Daoy (cell line): ENCODE measurements at places on chromosomes 11 and 22.
A peak's percentile ranks its signal among the peaks of the same experiment; 100 is the strongest.

DNA sequence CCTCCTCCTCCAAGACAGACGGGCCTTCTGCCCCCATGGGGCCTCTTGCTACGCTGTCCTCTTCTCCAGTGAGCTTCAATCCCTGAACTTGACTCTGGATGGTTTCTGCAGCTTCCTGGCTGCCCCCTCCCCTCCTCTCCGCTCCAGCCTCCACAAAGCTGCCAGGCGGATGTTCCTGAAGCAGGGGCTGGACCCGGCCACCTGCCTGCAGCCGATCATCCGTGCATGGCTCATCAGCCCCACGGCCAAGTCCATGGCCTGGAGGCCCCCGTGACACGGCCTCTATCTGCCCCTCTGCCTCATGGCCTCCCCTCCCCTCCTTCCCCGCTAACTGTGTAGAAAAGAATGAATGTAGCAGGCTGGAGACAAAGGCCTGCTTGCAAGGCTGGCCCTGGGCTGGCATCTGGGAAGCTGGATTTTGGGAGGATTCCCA lies 6.8 kb upstream of the SUN2 start:
- DNase-seq = no peak

DNA sequence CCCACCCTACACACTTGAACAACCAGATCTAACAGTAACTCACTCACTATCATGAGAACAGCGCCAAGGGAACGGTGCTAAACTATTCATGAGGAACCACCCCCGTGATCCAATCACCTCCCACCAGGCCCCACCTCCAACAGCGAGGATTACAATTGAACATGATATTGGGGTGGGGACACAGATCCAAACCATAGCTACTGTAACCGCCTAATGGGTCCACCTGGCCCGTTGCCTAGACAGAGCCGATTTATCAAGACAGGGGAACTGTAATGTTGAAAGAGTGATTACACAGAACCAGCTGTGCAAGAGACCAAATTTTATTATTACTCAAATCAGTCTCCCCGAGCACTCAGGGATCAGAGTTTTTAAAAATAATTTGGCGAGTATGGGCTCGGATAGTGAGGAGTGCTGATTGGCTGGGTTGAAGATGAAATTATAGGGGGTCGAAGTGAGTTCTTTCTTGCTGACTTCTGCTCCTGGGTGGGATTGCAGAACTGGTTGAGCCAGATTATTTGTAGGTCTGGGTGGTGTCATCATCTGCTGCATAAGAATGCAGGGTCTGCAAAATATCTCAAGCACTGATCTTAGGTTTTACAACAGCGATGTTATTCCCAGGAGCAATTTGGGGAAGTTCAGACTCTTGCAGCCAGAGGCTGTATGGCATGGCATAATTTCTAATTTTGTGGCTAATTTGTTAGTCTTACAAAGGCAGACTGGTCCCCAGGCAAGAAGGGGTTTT lies 17.9 kb upstream of the ZC3H12C start:
- no peak for DNase-seq

GRCh38 chr11:72069787-72070251 lies 10.5 kb downstream of the NUMA1 start:
- DNase-seq = peak; percentile 85

GRCh38 chr11:83272627-83273026 lies 13.5 kb downstream of the CCDC90B start:
- DNase-seq = peak; percentile 13

DNA sequence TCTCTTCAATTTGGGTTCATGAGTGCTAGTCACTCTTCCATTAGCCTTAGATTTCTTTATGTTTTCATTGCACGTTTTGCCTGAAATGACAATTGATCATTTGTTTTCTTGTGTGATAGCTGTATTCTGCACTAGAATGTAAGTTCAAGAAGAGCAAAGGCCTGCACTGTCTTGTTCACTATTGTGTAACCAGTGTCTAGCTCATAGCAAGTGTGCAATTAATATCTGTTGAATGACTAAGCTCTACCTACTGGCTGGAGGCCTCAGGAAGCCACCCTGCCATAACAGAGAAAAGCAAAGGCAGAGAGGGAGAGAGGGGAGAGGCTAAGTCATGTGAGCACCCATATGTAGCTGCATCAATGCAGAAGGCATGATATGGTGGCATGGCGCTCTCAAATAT lies 292.8 kb upstream of the SYN3 start:
- no peak for DNase-seq

- no peak for DNase-seq
Measured at GRCh38 chr11:80862011-80862410, 1421.2 kb upstream of the TENM4 start.

- peak; percentile 51 for DNase-seq
Measured at GRCh38 chr22:42344361-42344905, 74.0 kb upstream of the TCF20 start.

- DNase-seq = no peak
Measured at GRCh38 chr11:121467965-121468364, 15.2 kb upstream of the SORL1-AS1 start.

DNA sequence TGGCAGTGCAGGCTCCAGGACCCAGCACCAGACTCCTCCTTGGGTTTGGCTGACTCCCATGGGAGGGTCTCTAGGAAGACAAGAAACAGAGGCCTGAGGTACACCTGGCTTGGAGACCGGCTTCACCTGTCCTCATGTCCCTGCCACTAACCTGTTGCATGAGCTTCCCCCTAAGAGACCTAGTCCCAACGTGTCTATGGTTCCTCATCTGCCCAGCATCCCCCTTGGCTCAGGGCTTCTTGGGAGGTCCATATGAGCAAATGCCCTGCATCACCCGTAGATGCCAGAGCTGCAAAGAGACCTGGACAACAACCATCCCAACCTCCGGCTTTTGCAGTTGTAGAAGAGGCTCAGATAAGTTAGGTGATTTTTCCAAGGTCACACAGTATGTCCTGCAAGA lies 123.5 kb downstream of the BUD13 start:
- no peak for DNase-seq

DNA sequence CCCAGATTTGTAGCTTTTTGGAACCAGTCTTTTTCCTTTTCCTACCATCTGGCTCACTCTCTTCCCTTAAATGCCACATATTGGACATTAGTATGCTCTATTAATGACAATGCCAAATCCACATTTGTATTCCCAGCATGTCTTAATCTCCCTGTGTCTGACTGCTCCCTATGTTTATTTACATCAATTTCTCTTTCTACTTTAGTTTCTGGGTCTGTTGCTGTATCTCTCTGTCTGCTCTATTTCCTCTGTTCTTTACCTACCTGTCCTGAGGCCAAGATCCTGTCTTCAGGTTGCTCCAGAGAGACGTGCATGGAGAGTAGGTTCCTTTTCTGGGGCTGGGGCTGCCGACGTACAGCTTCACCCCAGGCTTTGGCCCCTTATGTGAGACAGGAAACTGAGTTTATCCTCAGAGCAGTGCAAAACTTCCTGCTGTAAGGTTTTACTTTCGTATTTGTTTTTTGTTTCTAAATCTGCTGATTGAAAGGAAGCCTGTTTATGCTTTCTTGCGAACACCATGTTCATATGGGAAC lies 25.6 kb downstream of the OR2AG2 start:
- no peak for DNase-seq

GRCh38 chr11:20293531-20293930 lies 70.0 kb upstream of the HTATIP2 start:
- no peak for DNase-seq

DNA sequence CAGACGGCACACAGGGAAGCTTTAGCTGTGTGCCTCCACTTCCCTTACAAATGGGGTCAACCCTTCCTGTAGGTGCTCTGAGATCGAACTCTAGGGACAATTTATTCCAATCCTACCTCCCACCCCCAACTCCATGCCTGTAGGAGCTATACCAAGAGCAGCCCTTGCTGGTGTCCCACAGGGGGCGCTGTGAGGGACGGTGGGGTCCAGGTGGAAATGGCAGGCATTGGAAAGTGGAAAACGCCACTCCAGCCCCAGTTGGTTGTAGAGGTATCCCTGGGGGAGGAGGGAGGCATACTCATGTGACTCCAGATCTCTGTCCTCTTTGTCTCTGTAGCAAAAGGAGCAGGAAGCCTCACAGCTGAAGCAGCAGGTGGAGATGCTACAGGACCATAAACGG lies 161.3 kb downstream of the MYO18B start:
- DNase-seq = peak; percentile 29

- DNase-seq = no peak
Measured at GRCh38 chr11:46983598-46983997, 47.0 kb downstream of the CSTPP1 start.

DNA sequence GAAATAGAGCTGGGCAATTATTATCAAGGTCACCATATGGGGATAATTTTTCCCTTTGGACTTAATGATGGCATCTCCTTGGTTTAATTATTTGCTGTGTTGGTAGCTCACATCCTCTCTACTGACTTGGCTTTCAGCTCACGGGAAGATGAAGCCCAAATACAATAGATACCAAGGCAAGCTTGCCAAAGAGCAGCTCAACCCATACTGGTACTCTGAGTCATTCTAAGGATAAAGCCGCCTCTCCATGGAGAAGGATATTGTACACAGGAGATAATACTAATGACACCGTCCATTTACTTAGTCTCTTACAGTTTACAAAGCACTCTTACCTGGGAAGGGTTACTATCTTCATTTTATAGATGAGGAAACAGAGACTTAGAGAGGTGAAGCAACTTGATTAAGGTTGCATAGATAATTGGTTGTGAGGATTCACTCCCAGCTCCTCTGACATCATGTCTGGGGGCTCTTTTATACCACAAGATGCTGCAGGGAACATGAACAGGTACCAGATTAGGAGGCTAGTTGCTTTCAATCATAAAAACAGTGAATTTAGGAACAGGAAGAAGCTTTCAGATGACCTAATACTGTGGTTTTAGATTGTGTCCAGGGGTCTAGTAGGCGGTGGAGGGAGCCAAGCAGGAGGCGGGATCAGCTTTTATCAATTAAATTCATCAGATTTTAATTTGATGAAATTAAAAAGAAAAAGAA lies 48.3 kb upstream of the PICALM start:
- DNase-seq = peak; percentile 82

DNA sequence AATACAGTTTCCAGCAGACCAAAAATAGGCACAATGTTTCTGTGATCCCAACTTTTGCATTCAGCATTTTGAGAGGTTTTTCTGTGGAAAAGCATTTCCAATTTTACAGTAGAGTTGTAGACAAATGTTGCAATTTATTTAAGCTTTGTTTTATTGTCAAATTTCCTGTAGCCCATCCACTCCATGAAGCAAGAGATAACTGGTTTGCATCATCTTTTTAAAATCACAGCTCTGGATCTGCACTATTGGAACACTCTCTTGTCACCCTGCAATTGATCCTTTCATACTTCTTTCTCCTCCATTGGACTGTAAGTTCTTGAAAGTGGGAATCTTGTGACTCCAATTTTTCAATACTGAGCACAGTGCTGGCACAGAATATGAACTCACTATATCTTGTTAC lies 86.0 kb downstream of the MAML2 start:
- no peak for DNase-seq

- peak; percentile 60 for DNase-seq
Measured at GRCh38 chr11:34208266-34209135, 103.1 kb downstream of the NAT10 start.

DNA sequence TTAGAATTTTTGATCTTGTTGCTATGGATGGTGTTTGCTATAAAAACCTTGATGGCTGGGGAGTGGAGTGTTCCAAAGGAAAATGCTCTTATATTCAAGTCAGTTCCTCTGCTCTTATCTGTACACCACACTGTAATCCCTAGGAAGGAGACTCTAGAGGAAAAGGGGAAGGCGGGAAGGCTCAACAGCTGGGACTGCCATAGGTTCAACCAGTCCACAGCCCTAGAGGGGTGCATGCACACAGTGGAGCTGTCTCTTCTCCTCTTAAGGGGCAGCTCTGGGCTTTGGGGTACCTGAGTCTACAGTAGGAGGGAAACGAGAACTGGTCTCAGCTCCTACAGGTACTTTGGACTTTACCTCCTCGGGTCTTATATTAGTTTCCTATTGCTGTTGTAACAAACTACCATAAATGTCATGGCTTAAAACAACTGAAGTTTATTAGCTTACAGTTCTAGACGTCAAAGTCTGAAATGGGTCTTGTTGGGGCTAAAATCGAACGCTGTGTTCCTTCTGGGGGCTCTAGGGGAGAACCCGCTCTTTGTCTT lies 77.2 kb upstream of the ZBED5 start:
- DNase-seq = no peak

DNA sequence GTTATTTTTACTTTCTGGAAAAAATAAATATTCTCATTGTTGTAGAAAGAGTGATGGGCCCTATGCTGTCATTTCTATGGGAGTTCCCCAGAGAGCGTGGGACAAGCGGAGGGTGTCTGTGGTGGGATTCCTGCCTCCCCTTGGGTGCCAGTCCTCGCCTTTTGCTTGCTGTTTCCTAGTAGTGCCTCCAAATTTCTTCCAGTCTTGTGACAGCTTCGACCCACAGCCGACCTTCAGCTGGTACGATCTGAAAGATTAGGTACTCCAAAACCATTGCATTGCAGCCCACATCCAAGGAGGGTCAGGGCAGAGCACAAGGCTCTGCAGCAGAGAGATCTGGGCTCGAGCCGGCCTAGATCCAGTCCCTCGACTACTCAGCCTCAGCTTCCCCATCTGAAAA lies 58.9 kb upstream of the EMID1 start:
- no peak for DNase-seq

GRCh38 chr11:120239713-120240640 lies at the start of gene POU2F3:
Gene POU2F3, plus strand, starts transcription at chr11:120240140. Its CDS starts 204 bp downstream, at chr11:120240344.
- DNase-seq = no peak

GRCh38 chr11:120180551-120181232 lies 30.1 kb upstream of the OAF start:
- peak; percentile 63 for DNase-seq

DNA sequence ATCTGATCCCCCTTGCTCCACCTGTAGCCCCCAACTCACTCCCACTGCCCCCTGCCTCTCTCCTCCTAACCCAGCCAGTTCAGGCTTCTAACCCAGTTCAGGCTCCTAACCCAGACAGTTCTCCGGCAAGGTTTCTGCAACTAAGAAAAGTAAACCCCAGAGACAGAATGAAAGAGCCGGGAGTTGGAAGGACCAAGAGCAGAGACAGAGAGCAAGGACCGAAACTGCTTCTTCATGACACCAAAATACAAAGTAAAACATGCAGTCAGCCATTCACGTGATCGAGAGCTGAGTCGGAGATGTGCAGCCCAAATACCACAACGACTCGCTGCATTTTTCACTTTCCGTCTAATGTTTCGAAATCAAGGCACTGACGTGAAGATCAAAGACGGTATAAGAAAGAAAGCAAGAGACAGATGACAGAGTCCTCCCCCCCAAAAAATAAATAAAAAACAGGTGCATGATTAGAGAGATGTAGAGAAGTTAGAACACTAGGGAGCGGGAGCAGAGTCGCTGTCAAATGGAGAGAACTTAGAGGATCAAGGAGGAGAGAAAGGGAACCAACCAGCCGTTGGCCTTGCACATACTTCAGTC lies 884 bp downstream of the IL10RA start:
- no peak for DNase-seq

- DNase-seq = no peak
Measured at GRCh38 chr11:3709977-3710376, 38.8 kb upstream of the CHRNA10 start.

GRCh38 chr22:30606455-30607299 lies at the start of gene TCN2:
Gene TCN2, plus strand, starts transcription at chr22:30607174. Its CDS starts 158 bp downstream, at chr22:30607332.
- peak; percentile 71 for DNase-seq

GRCh38 chr11:40183073-40184064 lies 1276.1 kb downstream of the LRRC4C start:
- no peak for DNase-seq

- DNase-seq = no peak
Measured at GRCh38 chr11:65131417-65131776, 2.9 kb downstream of the SYVN1 start.

- no peak for DNase-seq
Measured at GRCh38 chr11:43164831-43165230, 147.0 kb upstream of the API5 start.

- no peak for DNase-seq
Measured at GRCh38 chr11:5339771-5340322, 3.5 kb downstream of the OR51B5 start.
